NCI-H1092 (cell line): ENCODE measurements at places on chromosomes 5 and 9.

- DNase-seq, result no peak
These were observed 2.5 kb upstream of the EIF4EBP3 start for GRCh38 chr5:140544986-140545385.

GRCh38 chr9:42388846-42389245, 205.4 kb downstream of the SPATA31A6 start:
- no peak for DNase-seq

DNA sequence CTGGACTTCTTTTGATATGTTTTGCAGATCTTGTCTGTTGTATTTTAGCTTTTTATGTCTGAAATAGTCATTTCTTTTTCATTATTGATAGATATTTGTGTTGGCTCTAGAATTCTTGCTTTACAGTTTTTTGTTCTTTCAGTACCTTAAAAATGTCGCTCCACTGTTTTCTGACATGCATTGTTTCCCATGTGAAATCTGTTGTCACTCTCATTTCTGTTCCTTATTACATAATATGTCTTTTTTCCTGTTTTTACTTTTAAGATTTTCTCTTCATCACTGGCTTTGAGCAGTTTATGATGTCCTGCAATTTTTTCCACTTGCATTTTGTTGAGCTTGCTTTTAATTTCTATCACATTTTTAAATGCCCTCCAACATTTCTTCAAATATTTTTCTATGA, 270.4 kb upstream of the TARS1 start:
- no peak for DNase-seq

DNA sequence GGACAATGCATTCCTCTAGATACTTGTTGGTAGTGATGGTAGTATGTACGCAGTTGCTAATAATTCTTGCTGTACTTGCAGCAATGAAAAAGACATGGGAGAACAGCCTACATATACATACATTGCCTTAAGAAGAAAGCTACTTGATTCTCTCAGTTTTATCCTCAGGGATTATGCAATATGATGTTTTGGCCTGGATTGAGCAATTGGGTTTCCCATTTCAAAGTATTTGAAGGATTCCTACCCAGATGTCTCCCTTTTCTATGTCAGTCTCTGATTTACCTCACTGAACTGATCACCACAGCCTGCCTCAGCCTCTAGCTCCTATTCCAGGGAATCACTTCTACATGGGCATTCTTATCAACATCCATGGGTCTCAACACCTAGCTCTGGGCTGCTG, 210.1 kb upstream of the CDH10 start:
- no peak for DNase-seq

GRCh38 chr5:175290379-175290778, 153.6 kb downstream of the DRD1 start:
- DNase-seq, result no peak

GRCh38 chr5:166992874-166993722, 1298.3 kb upstream of the WWC1 start:
- DNase-seq, result no peak

GRCh38 chr5:16673241-16674201, 56.7 kb upstream of the RETREG1 start:
- peak; percentile 41 for DNase-seq

- DNase-seq, result no peak
These were observed 14.3 kb downstream of the ATPSCKMT start for GRCh38 chr5:10235350-10235749.

- DNase-seq, result no peak
These were observed 25.5 kb downstream of the CDH6 start for GRCh38 chr5:31218978-31219377.

- no peak for DNase-seq
These were observed 289.9 kb upstream of the ACTBL2 start for GRCh38 chr5:57772512-57772911.

DNA sequence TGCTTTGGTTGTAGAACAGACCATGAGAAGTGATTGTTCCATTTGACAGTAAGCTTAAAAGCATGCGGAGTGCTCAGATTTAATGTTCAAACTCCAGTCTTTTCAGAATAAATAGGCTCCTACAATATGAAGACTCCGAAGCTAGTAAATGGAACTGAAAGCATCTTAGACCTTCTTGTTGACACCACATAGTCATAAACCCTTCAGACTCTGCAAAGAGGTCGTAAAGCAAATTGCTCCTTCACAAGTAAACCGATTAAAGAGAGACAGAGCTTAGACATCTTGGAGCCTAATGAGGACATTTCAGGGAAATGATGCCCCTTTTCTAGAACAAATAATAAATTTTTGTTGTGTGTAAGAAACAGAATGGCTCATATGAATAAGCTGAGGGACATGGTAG, 511.0 kb upstream of the RIOK2 start:
- no peak for DNase-seq

DNA sequence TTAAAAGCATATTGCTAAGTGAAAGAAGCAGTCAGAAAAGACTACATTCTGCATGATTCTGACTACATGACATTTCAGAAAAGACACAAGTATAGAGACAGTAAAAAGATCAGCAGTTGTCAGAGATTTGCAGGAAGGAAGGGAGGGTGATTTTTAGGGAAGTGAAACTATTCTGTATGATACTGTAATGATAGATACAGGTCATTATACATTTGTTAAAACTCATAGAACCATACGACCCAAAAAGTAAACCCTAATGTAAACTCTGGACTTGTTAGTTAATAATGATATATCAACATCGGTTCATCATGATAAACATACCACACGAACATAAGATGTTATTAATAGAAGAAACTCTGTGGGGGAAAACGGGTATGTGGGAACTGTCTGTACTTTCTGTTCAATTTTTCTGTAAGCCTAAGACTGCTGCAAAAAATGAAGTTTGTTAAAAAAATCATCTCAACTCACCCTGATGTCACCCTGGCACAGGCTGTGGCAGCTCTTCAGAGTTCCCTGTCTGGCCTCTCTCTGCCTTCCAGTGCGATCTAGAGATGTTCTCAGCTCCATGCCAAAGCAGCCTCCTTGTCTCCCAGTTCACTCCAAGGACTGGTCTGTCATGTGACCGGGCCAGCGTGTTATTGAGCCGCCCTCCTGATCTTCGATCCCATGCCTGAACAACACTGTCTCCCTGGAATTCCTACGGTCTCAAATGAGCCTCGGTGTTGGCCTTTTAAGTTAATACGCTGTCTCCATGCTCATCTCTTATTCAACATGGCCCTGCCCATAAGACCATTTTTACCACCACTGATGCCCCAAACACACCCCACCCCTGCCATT, 35.4 kb downstream of the PRLR start:
- no peak for DNase-seq

DNA sequence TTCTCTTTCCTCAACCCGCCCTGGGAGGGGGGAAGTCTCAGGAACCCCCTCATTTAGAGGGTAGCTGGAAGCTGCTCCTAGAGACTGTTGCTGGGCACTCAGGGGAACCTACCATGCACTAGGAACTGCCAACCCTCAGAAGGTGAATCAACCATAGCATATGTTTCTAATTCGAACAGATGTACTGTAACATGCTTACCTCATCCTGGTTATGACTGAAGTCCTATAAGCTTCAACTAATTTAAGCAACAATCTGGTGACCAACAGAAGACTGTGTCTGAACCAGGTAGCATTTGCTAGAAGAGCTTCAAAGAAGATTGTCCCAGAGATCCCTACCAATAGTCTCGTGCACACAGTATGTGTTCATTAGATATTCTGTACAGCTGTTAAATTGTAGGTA, 5.7 kb upstream of the PRDM6 start:
- no peak for DNase-seq

DNA sequence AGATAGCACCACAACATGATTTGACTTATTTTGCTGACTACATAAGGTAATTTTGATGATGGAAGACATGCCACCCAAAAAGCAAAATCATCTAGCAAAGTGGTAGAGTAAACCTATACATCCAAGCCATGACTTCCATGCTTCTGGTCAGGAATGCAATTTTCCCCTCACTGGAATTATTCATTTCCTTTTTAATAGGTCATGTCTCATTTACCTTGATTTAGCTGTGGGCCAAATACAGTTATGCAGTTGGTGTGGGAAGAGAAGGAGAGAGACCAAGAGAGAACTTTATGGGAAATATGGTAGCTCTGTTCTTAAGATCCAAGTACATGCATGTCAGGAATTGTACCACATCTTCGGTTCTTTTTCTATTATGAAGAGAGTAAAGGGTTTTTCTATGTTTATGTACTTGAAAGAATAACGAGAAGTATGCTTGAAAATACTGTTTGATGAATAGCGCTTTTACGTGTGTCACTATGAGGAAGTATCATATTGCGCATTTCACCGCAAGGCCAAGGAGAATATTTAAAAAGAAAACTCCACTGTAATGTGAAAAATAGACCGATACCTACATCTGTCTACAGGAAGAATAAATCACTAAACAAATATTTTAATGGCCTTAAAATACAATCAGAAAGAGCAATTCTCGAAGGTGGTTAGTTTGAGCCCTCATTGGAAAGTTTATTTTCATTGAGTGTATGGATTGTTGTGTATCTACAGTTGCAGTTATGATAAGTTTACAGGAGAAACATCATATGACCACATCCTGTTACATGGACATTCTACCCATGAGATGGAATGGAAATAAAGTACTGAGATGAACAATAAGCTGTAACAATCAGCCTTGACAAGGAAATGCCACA, 134.0 kb downstream of the FOXD1 start:
- DNase-seq, result no peak

- no peak for DNase-seq
These were observed 145.7 kb upstream of the DAB2 start for GRCh38 chr5:39570403-39571027.

DNA sequence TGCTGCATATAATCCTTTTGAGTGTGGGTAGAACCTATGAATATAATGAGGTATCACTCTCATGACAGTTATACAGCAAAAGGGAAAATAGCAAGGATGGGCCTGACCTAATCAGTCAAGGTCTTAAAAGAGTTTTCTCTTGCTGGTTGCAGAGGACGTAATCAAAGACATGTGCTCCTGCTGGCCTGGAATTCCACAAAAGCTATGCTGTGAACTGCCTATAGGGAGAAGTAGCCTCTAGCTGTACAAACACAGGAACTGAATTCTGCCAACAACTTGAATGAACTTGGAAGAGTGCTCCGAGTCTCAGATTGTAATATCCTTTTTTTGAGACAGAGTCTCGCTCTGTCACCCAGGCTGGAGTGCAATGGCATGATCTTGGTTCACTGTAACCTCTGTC, 195.6 kb downstream of the PLK2 start:
- no peak for DNase-seq

DNA sequence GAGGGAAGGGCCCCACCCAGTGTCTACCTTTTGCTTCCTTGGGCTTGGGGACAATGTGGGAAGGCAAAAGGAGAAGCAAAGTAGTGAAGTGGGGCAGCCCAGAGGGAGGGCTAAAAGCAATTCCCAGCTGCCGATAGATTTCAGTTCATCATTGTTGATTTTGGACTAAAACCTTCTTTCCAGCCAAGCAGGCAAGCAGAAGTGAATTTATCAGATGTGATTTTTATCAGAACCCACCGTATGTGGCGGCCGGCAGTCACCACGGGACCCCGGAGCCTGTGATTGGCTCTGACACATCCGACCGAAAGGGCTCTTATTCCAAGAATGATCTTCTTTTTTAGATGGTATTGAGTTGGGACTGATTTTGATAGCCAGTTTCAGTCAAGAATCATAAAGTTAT, 559.9 kb downstream of the PSAT1 start:
- no peak for DNase-seq

DNA sequence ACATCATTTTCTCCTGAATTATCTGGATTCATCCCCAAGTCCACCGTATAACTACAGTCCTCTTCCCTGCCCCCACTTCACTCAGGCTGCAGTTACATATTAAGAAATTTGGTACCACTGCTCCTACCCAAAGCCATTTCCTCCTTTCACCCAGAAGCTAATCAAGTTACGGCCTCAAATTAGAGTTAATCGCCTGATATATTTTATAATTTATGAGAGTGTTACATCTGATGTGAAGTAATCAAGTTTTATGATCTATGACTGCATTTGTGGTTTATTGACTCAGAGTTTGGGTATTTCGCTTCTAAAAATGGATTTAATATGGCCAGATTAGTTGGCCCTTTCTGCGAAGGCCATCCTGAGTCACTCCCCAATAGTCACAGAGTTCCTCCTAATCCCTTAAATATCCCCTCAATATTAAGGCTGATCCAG, 223.6 kb upstream of the KIF2A start:
- no peak for DNase-seq

DNA sequence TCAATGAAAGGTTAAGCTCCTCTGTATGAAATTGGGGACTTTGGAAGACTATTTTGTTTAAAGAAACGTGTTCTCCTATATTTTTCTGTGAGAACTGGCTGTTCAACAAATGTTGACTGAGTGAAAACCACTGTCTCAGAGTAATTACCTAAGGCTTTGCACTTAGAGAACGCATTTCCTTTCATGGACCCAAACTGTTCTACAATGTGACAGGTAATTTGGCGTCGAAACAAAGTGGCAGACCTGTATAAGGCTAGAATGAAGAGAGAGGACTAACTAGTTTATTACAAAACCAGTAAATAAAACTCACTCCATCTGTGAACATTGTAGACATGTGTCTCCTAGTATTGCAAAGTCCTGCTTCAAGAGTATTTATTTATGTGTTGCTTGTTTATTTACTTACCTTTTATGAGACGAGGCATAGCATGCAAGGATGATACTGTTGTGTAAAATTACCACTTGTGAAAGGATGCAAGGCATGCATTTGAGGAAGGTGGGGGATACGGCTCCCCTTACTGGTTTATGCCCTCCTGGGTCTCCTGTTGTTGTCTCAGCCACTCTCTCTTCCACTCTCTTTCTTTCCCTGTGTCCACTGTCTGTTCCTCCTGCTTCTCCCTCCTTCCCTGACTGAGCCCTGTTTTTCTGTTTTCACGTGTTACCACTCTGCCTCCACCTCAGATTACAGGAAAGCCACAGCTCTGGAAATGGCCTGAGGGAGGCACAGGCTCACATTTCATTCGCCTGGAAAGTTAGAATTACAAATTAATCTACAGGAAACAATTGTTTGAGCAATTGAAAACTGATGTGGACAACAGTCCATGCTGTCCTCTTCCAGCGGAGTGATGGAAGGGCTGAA, 444.0 kb upstream of the ZNF608 start:
- DNase-seq, result no peak
